Stimulated activated CD4-positive, alpha-beta T cell treated with anti-CD3 and anti-CD28 coated beads, Interleukin-12 subunit alpha, Interleukin-12 subunit beta, amount 100 ng/mL, for 48 hours (primary cell): ENCODE measurements at places on chromosomes 2 and 18.

DNA sequence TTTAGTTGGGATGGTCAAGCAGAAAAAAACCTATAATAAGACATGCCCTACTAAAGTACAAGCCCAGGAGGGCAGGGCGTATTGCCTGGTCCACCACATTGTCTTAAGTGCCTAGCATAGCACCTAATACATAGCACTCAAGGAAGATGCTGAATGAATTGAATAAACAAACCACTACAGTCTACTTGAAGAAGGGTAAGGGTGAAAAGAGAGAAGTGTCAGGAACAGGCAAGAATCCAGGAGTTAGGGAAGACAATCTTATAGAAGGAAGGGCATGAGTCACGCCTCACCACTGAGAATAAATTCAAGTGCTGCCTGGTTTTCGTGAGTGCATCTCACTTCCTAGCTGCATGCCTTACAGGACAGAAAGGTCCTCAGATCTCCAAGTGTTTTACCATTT, 13.9 kb downstream of the SLC19A3 start:
- no peak for DNase-seq

DNA sequence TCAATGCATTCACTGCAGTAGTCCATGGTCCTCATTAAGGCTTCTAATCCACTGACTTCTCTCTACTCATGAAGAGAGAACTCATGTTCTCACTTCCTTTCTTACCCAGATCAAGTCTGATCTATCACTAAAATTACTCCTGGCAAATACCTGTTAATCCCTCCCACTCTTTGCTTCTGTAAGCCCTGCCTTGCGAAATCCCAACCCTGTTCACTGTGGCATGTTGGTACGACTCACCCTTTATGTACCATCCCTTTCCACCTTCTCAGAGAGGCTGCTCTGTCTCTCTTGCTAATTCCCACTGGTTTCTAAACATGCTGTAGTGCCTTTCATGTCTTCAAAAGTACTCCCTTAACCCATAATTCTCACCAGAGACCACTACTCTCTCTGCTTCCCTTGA, 272.2 kb upstream of the ACVR2A start:
- no peak for DNase-seq

- peak; percentile 59 for DNase-seq
Observed at GRCh38 chr18:51110073-51110797, 80.2 kb downstream of the SMAD4 start.

DNA sequence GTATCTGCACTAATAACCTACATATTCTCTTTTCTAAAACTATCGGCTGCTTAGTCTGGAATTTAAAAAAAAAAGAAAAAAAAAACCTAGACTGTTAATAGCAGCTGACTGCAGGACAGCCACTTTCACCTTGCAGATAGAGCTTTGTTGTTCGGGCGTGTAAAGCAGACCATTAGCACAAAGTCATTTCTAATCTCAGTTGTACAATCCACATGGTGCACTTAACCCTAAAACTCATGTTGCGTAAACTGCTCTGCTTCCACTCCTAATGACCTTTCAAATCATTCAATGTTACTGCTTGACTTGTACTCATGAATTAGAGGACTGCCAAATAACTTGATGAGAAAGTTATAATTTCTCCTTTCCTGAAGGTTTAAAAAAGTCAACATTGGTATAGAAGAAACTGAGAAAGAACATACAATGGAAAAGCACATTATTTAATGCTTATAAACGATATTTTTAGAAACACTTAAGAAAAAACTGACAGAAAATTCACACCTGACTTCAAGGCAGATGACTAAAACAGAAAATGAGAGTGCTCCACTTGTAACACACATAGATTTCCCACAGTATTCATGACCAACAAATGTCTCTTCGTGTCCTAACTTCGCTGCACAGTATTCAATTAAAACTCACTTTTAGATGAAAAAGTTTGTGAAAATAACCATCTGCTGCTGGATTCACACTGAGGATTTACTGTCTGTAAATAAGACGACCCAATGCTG, 2.6 kb downstream of the CDH2 start:
- DNase-seq: no peak

DNA sequence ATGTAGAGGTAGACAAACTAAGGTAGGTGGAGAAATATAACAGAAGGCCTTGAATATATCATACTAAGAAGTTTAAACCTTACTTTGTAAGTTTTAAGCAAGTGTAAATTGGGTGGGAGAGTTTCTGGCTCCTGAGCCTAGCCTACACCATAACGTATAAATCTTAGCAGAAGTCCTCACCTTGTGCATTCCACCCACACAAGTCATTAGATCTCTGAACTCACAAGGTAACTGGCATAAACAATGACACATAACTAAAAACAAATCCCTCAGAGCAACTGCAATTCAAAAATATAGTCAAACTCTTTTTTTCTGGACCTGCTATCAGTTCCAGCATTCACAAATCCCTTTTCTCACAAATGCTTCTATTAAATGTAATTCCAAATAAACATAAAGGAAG, 9.4 kb downstream of the REV1 start:
- no peak for DNase-seq
